ENCODE measurements at places on chromosomes 5 and 9. TPM values are rescaled to one million over a fixed set of nuclear protein-coding genes. Genes with fewer than 3 reads are reported as not detected.
A peak's percentile ranks its signal among the peaks of the same experiment; 100 is the strongest.

Gene S1PR3
- not detected for total RNA-seq

Gene PCDHA9
- not detected for total RNA-seq

- no peak for DNase-seq
These were observed 391.5 kb upstream of the SMC2 start for GRCh38 chr9:103702572-103702971.

- no peak for DNase-seq
These were observed 50.7 kb downstream of the PRRC1 start for GRCh38 chr5:127568166-127568565.

- no peak for DNase-seq
These were observed 351.3 kb downstream of the NTRK2 start for GRCh38 chr9:85020791-85021190.

Gene OR13J1
- not detected for total RNA-seq

DNA sequence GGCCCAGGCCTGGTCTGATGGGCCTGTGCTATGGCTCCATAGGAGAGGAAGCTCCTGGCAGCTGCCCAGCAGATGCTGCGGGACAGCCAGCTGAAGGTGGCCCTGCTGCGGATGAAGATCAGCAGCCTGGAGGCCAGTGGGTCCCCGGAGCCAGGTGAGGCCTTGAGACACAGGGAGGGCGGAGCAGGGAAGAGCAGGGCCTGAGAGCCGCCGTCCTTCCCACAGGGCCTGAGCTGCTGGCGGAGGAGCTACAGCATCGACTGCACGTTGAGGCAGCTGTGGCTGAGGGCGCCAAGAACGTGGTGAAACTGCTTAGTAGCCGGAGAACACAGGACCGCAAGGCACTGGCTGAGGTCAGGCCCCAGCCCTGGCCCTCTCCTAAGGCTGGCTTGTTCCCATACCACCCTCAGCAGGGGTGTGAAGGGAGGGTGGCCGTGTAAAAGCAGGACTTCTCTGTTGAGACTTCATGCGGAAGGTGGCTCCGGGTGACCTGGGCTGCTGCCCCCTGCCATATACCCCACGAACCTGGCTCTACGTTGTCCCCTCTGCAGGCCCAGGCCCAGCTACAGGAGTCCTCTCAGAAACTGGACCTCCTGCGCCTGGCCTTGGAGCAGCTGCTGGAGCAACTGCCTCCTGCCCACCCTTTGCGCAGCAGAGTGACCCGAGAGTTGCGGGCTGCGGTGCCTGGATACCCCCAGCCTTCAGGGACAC, 4.5 kb downstream of the PKN3 start:
- no peak for DNase-seq

DNA sequence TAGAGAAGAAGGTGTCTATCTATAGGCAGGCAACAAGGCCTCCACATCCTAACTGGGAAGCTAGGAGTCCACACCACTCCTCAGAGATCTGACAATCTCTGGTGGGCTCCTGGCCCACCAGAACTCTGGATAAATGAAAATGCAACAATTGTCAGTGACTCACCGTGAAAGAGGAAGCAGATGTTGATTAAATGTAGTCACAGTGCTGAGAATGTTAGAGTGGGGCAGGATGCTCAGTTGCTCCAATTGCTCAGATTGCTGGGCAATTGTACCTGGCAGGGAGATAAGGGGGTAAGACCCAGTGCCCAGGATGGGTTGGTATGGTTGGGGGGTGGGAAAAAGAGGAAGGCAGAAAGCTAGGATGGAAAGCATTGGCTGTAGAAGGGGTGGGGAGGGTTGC, 4.3 kb downstream of the CCL19 start:
- no peak for DNase-seq

DNA sequence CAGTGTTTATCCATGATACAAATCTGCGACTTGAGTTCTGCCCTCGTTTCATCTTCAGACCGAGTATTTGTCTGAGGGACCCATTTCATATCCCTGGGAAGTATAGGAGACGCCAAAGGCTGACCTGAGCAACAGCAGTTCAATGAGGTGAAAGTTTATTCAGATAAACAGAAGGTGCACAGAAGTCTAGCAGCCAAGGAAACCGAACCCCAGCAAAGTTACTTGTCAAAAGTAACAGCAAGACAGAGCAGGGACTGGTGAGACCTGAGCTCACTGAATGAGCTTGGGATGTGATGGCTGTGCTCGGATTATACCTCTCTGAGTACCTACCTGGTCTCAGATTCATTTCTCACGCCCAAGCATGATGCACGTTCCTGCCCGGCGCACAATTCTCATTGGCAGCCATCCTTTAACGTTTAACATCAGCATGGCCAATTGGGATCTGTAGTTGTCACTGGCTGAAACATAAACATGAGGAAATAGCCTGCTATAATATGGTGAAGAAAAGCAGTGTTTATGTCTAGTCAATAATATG, 599 bp downstream of the LYRM7 start:
- no peak for DNase-seq

Gene PDZD2
- total RNA-seq, result 4.6 TPM

GRCh38 chr5:169798438-169798837, 161.4 kb downstream of the DOCK2 start:
- no peak for DNase-seq

GRCh38 chr9:131214286-131214856, 61.9 kb downstream of the FAM78A start:
- peak; percentile 10 for DNase-seq

GRCh38 chr9:125438506-125439433, 177.1 kb downstream of the GAPVD1 start:
- DNase-seq, result peak; percentile 83

GRCh38 chr9:72401396-72401795, 36.4 kb upstream of the ZFAND5 start:
- peak; percentile 17 for DNase-seq

Gene GDF9
- 1.3 TPM for total RNA-seq
